Panc1 (cell line): ENCODE measurements at places on chromosomes 3 and 15. TPM values are rescaled to one million over a fixed set of nuclear protein-coding genes. Genes with fewer than 3 reads are reported as not detected.

DNA sequence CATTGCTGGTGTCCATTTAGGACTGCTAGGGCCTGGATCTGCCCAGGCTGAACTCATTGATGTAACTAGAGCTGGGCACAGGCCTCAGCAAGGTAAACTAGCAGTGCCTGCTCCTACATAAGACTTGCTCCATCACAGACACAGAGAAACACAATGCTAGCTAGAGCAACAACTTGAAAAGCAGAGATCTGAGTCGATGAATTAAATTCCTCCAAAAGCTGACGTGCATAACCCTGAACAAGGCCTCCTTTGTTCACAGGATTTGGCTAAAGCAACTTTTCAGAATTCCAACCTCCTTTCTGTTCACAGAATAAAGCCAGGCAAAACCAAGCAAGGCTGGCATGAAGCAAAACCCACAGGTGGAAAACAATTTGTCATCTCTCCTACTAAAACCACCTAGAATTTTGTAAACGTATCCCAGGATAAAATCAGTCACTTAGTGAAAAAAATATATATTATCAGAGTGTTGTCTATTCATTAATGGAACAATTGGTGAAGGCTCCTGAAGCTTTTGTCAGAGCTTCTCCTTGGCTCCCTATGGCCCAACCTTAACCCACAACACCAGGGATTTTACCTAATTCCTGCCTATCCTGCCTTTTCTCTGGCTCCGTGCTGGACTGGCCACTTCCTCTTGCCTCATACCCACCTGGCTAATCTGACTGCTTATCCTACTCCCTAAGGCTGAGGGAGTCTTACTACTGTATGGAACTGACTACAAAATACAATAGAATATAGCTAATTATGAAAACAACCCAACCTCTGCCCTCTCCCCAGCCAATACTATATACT, 39.9 kb downstream of the PLCH1 start:
- no peak for DNase-seq

DNA sequence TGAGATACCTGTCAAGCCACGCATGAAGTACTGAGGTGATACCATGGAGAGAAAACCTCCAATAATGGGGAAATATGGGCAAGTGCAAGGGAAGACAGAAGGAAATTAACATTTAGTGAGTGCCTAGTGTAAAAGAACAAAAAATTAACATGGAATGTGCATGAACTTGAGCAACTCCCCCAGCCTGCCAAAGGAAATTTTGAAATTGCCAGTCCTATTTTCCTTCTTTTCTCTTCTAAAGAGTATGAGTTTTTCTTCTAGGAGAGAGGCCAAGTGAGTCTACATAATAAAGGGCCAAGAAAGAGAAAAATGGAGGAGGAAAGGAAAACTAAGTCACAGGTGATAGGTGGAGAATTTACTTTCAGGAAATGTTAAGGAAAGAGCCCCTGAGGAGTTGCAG, 602.4 kb upstream of the MDFIC2 start:
- DNase-seq = no peak

DNA sequence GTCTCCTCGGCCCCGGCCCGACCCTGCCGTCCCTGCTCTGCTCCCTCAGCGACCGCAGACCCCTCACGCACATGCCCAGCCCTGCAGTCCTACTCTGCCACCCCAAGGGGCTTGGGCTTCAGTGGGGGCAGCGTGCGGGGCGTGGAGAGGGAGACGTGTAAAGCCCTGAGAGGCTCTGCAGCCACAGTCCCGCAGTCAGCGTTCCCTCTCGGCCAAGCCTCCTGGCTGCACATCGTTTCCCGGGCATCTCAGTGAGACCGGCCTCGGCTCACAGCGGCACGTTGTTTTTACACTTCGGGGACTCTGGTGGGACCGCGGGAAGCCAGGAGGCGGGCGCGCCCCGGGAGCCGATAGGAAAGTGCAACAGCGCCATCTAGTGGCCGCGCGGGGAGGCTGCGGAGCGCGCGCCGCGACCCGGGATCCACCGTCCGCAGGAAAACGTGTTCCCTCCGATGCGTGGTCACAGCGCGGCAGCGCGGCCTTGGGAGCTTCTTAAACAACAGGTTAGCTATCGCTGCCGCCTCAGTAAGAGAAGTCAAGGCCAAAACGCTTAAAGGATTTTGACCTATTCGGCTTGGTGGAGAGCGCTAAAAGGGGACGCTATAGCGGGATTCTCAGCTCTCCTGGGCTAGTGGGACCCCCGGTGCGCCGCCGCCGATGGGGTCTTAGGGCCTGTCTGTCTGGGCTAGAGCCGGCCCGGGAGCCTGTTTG, 226.8 kb upstream of the IGF1R start:
- DNase-seq = no peak

- DNase-seq = no peak
Observed at GRCh38 chr3:72517921-72518424, 330.3 kb downstream of the SHQ1 start.

GRCh38 chr15:62712455-62712839, 330.1 kb upstream of the TPM1 start:
- DNase-seq = no peak

The ILDR1 gene
- total RNA-seq = not detected

The ACKR4 gene
- not detected for total RNA-seq

The BCHE gene
- 1.5 TPM for total RNA-seq
